ENCODE measurements at places on chromosomes 6 and 20. TPM values are rescaled to one million over a fixed set of nuclear protein-coding genes. Genes with fewer than 3 reads are reported as not detected.

- DNase-seq = no peak
Measured at GRCh38 chr6:33694401-33694931, 17.0 kb downstream of the UQCC2 start.

The PACRG gene
- total RNA-seq = not detected

GRCh38 chr6:170155464-170156196 lies 135.2 kb downstream of the DLL1 start:
- DNase-seq = no peak

The MMP24 gene
- 46.4 TPM for total RNA-seq

DNA sequence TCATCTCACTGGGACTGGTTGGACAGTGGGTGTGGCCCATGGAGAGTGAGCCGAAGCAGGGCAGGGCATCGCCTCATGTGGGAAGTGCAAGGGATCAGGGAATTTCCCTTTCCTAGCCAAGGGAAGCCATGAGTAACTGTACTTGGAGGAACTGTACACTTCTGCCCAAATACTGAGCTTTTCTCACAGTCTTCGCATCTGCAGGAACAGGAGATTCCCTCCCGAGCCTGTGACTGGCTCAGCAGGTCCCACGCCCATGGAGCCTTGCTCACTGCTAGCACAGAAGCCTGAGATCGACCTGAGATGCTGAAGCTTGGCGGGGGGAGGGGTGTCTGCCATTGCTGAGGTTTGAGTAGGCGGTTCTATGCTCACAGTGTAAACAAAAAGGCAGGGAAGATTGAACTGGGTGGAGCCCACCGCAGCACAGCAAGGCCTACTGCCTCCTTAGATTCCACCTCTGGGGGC lies 10.4 kb upstream of the CALHM5 start:
- peak; percentile 41 for DNase-seq

GRCh38 chr6:165894171-165894825 lies 231.3 kb upstream of the PDE10A start:
- no peak for DNase-seq

The DBNDD2 gene
- 18.4 TPM for total RNA-seq

- DNase-seq = peak; percentile 27
Measured at GRCh38 chr20:35663516-35664465, 909 bp downstream of the CPNE1 start.

The KIFC1 gene
- 0.70 TPM for total RNA-seq

DNA sequence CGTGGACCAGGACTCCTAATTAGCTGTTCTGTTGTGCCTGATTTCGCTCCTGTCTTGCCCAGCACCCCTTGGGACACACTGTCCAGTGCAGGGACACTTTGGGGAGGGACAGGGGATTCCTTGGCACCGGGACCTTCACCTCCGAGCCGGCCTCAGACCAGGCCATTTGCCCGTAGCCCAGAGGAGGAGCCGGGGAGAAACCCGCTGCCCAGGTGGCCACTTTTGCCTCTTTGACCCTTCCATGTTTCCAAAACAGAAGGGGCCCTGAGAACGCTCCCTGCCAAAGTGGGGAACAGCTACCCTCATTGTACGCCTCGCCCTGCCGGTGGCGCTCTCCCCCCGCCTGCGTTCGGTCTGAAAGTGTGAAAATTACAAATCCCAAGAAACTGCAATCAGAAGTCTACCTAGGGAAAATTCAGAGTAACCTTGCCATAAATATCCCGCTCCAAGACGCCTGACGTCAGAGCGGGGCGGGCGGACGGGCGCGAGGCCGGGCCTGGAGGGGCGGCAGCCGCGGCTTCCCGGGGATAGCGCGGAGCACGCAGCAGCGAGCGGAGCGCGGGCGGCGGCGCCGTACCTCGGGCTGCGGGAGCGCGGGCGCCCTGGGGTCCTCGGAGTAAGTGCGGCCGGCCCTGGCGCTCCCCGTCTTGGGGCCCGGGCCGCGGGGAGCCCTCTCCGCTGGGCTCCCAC lies at the start of gene DAAM2:
Gene DAAM2 (plus strand): TSS at position 527 of the 690 bp plus-strand sequence. CDS start 63,927 bp downstream, outside the sequence.
- DNase-seq = peak; percentile 15

- DNase-seq = no peak
Measured at GRCh38 chr6:34992376-34992775, 103.3 kb downstream of the ANKS1A start.

GRCh38 chr6:19268718-19269117 lies 568.5 kb upstream of the ID4 start:
- DNase-seq = no peak

GRCh38 chr6:107442938-107443607 lies 16.3 kb downstream of the PDSS2 start:
- DNase-seq = no peak

DNA sequence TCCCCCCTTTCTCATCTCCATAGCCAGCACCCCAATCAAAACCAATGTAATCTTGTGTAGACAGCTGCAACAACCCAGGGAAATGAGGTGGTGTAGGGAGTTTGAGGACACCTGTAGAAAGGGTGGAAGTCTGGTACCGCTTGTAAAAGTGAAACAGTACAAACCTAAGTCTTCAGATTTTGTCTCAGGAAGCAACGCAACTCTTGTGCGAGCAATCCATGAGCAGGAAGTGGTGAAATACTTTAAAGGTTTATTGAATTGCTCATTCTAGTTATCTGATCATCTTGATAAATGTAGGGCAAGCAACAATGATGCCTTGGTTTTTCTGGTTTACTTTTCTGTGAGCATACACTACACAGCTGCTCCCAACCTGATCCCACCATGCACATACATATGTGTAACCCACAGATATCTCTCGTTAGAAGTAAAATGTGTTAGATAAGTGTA lies 71.1 kb upstream of the THEMIS start:
- peak; percentile 48 for DNase-seq

- DNase-seq = no peak
Measured at GRCh38 chr6:56758553-56758952, 115.9 kb upstream of the DST start.

The TRDN gene
- total RNA-seq = not detected

- no peak for DNase-seq
Measured at GRCh38 chr6:101770116-101770515, 376.6 kb downstream of the GRIK2 start.

DNA sequence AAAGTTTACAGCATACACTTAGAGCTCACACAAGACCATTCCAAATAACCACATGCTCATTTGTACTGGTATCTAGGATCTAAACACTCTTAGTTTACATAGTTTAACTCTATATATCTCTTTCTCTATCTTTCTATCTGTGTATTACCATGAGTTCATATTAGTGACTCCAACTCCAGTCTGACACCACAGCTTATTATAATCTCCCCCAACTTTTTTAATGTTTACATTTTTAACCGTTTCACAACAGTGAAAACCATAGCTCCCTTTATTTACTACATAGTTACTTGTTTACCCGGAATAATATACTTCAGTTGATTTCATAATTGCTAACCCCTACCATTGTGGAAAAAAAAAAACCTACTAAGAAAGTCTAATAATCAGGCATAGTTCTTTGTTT lies 362.4 kb upstream of the RGS17 start:
- no peak for DNase-seq

The BPIFB4 gene
- total RNA-seq = not detected

The MOCS3 gene
- 13.7 TPM for total RNA-seq

DNA sequence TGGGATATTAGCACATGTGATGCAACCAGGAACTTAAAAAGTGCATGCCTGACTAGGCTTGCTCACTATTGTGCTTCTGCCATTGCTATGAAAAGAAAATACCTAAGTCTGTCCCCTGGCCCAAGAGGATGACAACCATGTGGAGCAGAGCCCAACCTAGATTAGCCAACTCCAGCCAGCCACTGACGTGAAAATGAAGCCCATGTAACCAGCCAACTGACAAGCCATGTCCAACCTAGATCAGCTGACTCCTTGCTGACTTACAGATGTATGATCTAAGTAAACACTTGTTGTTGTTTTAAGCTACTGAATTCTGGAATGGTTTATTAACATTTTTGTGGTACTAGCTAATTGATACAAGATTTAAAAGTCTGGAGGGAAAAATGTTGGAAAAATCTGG lies 47.5 kb downstream of the PIGU start:
- no peak for DNase-seq

GRCh38 chr6:63804381-63804956 lies 168.9 kb downstream of the PHF3 start:
- peak; percentile 89 for DNase-seq

The SPATA25 gene
- 0.85 TPM for total RNA-seq

The SLC35D3 gene
- not detected for total RNA-seq

- peak; percentile 69 for DNase-seq
Measured at GRCh38 chr20:35561268-35561667, 19.4 kb downstream of the ERGIC3 start.

DNA sequence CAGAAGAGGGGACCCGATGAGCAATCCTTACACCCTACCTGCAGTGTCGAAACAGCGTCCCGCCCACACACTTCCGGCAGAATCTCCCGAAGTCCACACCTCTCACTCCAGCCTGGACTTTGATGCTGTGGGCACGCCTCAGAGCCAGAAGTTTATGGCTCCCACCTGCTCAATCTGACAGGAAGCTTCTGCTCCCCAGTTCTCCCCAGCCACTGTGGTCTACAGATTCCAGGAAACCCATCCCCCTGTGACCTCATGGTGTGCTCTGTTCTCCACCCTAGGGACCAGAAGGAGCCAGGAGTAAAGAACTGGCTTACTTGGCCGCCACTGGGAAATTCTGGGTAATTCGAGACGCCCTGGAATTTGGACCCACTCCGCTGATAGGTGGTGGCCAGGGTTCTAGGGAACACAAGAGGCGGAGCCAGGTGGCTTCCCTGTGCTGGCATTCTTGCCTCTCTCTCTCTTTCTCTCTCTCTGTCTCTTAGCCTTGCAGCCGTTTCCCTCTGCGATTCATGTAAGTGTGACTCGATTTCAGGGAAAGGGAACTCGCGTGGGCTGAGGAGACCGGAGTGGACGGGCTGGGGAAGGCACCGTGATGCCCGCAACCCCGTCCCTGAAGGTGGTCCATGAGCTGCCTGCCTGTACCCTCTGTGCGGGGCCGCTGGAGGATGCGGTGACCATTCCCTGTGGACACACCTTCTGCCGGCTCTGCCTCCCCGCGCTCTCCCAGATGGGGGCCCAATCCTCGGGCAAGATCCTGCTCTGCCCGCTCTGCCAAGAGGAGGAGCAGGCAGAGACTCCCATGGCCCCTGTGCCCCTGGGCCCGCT lies at the start of gene TRIM15:
Gene TRIM15 (plus strand): TSS at position 457 of the 828 bp plus-strand sequence. CDS start 139 bp downstream, at position 596.
- DNase-seq = peak; percentile 42

DNA sequence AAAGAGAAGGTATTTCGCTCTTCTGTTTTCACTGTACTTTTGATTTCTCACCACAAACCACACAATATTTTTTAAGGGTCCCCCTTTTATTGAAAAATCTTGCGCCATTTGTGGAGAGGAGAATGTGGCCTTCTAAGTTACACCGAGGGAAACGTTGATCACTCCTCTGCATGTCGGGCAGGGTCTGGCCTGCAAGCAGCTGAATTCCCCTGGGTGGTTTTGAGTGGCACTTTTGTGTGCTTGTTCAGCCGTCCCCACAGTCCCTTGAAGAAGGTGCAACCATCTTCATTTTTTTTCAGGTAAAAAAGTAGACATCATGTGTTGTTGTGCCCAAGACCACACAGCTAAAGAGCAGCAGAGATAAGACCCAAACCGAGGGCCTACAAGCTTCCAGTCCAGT lies 6.1 kb downstream of the GPR31 start:
- DNase-seq = no peak
